AG10803 (cell line): ENCODE measurements at places on chromosomes 3 and 15.

- DNase-seq, result no peak
Measured at GRCh38 chr3:192171213-192171612, 556.1 kb downstream of the FGF12 start.

- no peak for DNase-seq
Measured at GRCh38 chr15:91393186-91393585, 293.1 kb downstream of the SV2B start.

DNA sequence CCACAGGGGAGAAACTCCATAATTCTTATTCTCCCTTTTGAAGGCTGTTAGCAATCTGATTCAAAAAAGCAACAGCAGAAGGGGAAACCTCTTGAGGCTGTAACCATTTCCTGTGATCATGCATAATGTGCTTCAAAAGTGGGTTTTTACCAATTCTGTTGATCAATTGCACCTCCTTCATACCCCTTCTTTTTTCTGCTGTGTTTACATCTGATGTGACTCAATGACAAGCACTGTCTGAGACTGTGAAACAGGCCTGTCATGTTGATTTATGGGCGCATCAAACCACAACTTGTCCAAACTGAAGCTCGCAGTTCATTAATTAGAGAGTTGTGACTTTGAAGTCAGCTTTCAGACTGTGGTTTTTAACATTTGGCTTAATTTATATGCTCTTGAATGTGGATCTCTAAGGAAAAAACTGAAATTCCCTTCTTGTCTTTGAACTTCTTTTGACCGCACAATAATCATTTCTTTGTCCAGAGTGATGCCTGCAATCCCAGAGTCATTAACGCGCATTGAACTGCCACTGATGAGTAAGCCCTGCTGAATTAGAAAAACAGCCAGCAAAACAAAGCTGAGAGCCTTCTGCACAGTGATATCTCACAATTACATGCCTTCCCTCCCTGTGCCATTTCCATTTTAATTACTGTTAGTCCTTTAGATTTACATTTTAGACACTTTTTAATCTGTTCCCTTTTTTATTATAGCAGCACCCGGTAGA is 532.8 kb downstream of the FOXP1 start:
- peak; percentile 58 for DNase-seq

- DNase-seq, result peak; percentile 95
Measured at GRCh38 chr3:99118381-99118780, 216.9 kb upstream of the DCBLD2 start.

DNA sequence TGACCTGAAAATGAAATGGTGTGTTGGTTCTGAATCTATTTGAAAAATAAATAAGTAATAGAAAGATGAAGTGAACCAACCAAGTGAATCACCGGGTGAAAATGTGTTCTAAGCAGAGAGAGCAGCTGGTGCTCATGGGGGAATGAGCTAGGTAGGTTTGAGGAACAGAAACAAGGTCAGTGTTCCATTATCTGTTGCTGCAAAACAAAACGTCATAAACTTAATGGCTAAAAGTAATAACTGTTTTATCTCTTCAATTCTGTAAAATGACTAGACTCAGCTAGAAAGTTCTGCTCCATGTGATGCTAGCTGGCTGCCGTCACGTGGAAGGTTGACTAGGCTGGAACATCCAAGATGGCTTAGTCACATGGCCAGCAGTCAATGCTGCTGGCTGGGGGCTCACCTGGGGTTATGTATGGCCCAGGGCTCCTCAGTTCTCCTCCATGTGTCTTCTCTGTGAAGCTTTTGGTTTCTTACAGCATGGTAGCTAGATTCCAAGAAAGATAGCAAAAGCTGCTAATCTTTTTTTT is 13.3 kb upstream of the SH3BP5 start:
- DNase-seq, result no peak

- no peak for DNase-seq
Measured at GRCh38 chr15:72060687-72061250, 57.2 kb downstream of the MYO9A start.

DNA sequence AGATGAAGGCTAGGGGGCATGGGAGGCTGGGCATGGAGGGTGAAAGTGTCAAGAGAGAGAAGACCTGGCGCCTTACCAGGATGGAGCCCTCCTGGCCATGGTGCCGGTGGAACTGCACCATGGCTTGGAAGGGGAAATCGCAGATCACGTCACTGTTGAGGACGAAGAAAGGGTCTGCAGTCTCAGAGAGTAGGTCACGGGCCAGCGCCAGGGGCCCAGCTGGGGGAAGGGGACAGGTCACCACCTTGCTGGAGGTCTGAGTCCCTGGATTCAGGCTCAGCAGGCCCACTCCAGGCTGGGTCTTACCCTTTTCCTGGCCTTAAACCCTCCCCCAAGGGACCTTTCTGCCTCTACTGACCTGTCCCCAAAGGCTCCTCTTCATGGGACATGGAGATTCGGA is 855 bp downstream of the GMPPB start:
- no peak for DNase-seq

DNA sequence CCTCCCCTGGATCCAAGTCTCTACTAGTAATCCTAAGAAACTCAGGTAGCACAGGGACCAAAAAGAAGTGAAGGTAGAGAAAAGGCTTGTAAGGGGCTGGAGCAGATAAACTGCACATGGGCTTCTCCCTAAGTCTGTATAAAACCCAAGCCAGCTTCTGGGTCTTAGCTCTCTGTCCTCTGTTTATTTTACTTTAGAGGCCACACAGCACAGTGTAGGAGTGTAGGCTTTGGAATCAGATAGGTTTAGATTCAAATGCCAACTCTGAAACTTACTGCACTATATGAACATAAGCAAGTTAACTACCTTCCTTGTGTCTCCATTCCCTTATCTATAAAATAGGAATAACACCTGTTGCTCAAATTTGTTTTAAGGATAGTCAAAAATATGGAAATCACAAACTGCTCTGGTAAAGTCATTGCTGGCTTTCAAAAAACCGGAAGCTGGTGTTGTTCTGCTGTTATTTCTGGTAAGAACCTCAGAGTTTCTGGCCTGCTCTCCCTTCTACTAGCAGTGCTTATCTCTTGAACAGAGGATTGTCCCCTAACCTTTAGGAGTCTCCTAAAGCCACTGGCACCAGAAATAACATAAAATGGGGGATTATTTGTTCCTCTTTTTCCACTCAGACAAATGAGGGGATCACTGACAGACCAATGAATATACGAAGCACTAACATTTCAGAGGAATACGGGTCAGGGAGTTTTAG is 33.8 kb downstream of the PIK3R4 start:
- DNase-seq, result no peak

- DNase-seq, result no peak
Measured at GRCh38 chr3:11047500-11047899, 55.0 kb downstream of the SLC6A1 start.

DNA sequence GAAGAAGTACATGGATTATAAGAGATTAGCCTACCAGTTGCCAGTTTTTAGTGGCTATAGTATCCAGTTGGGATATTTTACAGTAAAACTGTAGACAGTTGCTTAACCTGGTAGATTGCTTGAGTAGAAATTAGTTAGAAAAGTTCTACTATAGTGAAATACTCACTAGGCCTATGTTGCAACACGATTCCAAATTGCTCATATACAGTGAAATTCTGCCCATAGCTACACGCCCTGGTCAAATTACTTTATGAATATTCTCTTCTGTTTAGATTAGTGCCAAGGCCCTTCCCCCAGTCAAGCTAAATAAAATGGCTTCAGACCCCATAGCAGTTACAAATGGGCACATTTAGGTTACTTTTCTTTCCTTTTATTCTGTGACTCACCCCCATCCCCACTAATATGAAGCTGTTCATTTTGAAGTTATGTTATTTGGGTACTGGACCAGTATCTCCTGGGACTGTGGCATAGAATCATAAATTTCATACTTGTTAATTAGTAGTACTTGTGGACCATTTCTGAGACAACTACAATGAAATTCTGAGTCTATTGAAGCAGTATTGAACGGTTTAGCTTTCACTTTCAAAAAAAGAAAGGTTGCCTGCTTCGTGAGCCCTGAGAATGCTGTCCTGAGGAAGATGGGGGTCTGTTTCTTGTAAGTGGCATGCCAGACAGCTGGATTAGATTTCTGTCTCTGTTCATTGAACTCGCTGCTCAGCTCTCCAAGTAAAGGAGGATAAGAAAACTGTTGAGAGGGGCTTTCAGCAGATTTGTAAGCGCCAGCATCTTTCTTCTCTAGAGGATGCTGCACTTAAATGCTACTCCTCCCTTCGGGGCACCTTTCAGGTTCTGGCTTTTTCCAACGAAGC is 65.8 kb upstream of the CFAP20DC start:
- DNase-seq, result peak; percentile 38

DNA sequence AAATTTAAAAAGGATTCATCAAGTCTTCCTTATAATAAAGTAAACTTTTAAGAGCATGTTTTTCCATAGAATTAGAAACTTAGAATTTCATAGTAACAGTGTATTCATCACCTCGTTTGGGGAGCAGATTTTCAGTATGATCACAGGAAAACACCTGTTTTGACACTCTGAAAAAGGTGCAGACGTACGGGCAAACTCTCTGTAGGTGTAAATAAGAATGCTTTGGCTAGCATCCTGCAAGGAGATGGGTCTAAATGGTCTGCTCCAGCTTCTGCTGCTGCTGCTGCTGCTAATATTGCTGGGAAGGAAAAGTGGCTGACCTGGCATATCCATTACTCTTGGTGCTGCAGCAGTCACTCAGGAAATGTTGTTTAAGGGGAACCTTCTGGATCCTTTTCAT is 66.0 kb downstream of the MBNL1 start:
- DNase-seq, result no peak

DNA sequence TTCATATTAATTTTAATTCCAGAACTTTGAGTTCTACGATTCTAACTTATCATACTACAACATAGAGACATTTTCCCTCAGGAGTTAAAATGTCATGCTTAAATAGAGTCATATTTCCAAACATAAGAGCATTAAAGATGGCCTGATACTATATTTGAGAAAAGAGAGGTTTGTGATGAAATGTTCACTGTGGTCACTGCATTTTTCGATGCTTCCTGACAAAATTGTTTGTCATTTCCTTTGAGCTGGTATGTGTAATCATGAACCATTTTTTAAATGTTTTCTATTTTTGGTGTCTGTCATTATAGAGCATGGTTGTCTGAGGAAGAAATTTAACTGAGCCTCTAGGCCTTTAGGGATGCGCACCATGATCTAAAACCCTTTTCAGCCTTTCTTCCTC is 721.4 kb upstream of the NR2F2 start:
- DNase-seq, result peak; percentile 36

DNA sequence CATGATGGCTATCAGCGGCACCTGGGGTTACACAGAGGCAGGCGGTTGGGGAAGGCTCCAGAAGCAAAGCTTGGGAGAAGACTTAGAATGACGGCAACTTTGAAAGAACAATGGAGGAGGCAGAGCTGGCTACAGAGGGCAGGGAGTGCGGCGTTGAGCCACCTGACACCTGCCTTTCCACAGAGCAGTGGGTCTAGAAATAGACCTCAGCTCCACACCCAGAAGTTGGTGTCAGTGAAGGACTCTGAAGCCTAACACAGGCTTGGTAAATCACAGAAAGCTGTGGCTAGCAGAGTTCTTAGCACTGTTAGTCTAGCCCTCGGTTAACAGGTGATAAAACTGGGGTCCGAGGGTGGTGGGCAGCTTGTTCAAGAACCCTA is 23.1 kb upstream of the EHD4 start:
- no peak for DNase-seq

GRCh38 chr15:77459031-77459430 is 38.3 kb downstream of the HMG20A start:
- DNase-seq, result no peak

GRCh38 chr3:38648024-38648658 is 1.3 kb downstream of the SCN5A start:
- DNase-seq, result no peak

DNA sequence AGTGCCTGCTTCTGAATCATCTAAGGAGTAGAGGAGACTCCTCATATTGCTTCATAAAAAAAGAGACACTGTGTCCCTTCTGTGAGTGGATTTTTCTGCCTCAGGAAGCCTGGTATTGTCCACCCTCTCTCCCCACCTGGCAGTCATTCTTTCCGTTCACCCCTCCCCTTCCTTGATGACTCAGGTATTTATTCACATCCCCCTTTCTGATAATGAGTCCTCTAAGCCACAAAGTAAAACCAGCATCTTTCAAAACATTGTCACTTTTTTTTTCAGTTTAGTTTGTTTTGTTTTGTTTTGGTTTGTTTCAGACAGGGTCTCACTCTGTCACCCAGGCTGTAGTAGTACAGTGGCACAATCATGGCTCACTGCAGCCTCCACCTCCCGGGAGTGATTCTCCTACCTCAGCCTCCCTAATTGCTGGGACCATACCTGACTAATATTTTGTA is 65.2 kb upstream of the UBE2E1 start:
- DNase-seq, result no peak

- DNase-seq, result no peak
Measured at GRCh38 chr15:36133742-36134141, 445.7 kb upstream of the CDIN1 start.
